Stimulated activated CD4-positive, alpha-beta T cell treated with anti-CD3 and anti-CD28 coated beads, Interleukin-2, amount 100 ng/mL, for 4 hours (primary cell): ENCODE measurements at places on chromosomes 2 and 18.

DNA sequence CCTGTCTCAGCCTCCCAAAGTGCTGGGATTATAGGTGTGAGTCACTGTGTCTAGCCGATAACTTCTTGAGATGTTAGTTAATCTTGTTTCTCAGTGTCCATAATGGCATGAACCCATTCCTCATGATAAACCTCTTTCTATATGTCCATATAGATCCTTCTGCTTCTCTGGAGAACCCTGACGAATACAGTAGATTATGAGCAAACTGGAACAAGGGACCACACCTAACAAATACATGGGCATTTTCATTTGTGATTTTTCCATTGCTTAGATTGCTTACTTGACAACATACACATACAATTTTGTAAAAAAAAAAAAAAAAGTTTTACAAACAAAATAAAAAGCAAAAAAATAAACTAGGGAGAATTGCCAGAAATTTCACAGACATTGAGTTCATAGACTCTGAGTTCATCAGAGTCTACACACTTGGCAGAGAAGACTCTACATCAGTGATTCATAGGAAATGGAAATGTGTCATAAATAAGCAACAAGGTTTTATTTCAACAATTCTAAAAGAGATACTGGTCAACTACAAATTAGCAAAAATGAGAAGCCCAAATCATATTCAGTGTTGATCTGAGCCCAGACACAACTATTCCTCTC, 96.7 kb downstream of the GALR1 start:
- DNase-seq = no peak

DNA sequence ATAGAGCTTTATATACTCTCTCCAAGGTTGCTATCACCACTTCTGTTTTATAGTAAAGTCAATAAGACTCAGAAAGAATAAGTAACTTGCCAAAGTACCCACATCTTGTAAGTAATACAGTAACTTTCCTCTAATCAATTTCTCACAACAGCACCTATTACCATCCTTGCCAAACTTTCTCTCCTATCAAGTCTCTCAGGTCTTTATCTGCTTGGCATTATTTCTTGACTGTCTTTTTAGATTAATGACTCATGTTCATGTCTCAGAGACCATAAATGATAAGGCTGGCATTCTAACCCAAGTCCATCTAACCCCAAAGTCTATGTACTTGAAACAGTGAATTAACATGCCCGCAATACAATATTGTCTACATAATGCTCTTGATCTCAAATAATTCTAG, 618.0 kb upstream of the ZEB2 start:
- no peak for DNase-seq

DNA sequence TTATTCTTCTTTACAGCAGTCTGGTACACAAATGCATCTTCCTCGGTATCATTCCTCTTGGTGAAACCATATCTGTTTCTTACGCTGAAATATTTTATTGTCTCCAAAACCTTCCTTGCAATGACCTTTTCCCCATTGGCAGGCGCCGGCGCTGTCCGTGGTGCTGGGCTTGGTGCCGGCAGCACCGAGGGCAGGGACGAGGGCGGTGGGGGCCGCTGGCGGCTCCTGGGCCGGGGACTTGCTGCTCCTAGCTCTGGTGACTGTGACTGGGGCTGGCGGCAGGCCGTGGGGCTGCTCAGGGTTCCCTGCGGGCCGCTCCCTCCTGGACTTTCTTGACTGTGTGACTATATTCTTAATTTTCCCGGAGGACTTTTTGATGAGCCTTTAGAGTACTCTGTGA, 72.5 kb downstream of the GPR39 start:
- DNase-seq = no peak

DNA sequence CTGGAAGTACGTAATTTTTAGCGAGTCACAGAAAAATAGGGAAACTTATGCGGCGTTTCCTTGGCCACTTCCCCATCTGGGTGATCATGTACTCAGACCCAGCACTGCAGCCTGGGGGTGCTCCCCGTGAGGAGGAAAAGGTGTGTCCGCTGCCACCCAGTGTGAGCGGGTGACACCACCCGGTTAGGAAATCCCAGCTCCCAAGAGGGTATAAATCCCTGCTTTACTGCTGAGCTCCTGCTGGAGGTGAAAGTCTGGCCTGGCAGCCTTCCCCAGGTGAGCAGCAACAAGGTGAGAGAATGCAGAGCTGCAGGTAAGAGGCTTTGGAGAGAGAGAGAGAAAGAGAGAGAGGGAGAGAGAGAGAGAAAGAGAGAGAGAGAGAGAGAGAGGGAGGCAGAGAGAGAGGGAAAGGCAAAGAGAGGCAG, at the start of gene IL1R2:
TSS of gene IL1R2 (plus strand) at position 240 of the 425 bp plus-strand sequence. CDS start 16,616 bp downstream, outside the sequence.
- no peak for DNase-seq

GRCh38 chr2:211251016-211251415, 694.6 kb downstream of the CPS1 start:
- DNase-seq = no peak

DNA sequence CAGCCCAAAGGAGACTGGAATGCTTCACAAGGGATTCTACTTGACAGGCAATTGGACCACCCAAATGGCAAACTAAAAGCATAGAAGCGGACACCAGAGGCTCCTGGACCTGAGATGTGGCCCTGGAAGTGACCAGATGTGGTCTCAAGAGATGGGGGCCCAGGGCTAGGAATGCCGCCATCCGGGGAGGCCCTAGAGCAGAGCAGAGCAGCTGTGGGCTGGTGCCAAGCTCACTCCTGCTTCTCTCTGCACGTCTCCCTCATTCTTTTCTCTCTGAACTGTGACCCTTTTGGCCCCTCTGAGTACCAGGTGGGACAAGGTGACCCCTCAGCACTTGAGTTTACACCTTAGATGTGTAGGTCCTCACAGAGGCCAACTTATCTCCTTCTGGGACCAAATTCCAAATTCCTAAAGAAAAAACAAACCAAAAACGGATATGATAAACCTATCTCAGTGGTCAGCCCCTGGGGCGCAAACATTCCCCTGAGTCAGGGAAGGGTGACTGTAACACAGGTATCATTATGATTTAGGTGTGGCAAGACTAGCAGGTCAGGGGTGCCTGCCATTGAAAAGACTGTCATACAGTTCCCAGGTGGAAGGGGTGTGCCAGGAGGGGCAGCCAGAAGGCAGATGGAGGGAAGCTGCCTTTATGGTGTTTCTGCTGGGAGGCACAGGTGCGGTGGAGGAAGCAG, 6.5 kb upstream of the IL1R2 start:
- no peak for DNase-seq

DNA sequence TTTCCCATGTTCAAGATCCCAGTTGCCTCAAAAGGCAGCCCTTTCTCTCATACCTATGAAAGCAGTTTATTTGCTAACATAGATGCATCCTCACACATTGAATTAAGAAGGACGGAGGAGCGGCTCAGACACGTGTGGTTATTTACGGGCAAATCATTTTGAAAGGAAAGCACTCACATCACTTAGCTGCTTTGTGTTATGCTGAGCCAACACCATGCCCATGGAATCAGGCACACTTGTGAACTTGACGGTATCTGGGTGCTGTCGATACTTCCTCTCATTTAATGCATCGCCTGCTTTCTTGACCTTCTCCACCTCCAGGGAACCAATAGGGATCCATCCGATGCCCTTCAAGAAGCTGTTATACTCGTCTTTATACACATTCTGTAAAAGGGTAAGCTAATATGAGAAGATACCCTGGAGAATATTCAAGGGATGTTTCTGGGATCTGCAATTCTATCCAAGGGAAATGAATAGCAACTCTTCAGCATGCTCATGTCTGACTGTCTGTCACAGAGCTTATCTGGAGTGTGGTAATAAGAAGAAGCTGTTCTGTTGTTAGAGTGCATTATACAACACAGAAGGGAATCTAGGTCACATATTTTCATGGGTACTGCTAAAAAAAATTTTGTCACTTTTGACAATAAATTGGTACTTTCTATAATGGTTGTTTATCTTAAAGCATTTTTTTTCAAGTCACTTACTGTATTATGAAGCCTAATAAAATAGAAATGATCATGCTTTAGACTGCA, 63.3 kb downstream of the NEB start:
- DNase-seq = no peak

DNA sequence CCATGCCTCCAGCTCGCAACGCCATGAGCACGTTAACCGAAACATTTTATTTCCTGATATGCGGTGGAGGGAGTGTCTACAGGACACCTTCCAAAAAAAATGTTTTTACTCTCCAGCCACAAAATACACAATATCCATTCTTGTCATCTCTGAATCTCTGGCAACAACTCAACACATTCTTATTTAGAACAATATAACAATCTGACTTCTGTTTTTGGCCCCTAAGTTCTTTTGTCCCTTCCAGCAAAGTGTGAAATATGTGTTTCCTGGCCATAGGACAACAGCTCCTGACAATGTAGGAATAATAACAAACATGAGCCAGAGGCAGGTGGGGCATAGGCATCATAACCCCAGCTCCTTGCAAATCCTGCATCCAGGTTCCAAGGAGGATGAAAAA, 163.0 kb downstream of the DDX1 start:
- no peak for DNase-seq

- DNase-seq = no peak
Observed at GRCh38 chr2:120945832-120946499, 210.3 kb downstream of the GLI2 start.

- DNase-seq = no peak
Observed at GRCh38 chr2:42342795-42343241, 18.2 kb downstream of the COX7A2L start.

DNA sequence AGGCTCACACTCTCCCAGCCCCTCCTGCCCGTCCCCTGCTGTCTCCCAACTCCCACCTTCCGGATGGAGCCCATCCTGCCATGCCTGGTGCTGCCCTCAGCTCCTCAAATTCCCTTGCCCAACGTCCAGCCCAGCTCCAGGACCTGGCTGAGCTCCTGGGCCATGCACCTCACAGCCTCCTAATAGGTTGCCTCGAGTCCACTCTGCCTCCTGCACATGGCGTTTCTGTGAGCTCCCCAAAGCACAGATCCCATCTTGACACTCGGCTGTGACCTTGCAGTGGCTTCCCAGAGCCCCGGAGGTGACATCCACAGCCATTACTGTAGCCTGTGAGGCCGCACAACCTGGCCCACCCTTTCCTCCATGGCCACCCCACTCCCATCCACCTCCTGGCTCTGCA, 191.9 kb upstream of the SALL3 start:
- DNase-seq = no peak

GRCh38 chr18:29218091-29218490, 1041.2 kb upstream of the CDH2 start:
- DNase-seq = no peak

- DNase-seq = no peak
Observed at GRCh38 chr2:136243638-136244535, 125.9 kb upstream of the CXCR4 start.

GRCh38 chr2:163453920-163454319, 281.9 kb downstream of the FIGN start:
- DNase-seq = no peak

- no peak for DNase-seq
Observed at GRCh38 chr2:204625135-204625534, 79.9 kb downstream of the PARD3B start.

GRCh38 chr2:54995553-54995952, 54.7 kb downstream of the RTN4 start:
- no peak for DNase-seq

DNA sequence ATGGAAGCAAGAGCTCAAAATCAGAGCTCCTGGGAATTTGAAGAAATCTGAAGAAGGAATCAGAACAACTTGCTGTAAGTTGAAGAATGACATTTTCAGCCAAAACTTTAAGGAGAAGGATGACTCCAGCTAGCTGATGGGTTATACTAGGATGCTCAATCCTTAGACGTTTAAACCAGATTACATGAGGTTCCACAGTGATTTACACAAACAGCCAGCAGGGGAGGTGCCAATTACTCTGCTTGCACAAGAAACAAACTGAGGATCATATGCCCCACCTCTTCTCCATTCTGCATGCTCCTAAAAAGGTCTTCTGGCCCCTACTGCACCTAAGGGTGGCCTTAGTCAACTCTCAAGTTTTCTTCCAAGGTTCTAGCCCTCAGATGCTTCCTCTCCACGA, 47.9 kb upstream of the PCBP1 start:
- no peak for DNase-seq

- DNase-seq = peak; percentile 33
Observed at GRCh38 chr2:1162768-1163584, 212.3 kb downstream of the SNTG2 start.

GRCh38 chr2:12110074-12110473, 363.6 kb downstream of the LPIN1 start:
- no peak for DNase-seq

DNA sequence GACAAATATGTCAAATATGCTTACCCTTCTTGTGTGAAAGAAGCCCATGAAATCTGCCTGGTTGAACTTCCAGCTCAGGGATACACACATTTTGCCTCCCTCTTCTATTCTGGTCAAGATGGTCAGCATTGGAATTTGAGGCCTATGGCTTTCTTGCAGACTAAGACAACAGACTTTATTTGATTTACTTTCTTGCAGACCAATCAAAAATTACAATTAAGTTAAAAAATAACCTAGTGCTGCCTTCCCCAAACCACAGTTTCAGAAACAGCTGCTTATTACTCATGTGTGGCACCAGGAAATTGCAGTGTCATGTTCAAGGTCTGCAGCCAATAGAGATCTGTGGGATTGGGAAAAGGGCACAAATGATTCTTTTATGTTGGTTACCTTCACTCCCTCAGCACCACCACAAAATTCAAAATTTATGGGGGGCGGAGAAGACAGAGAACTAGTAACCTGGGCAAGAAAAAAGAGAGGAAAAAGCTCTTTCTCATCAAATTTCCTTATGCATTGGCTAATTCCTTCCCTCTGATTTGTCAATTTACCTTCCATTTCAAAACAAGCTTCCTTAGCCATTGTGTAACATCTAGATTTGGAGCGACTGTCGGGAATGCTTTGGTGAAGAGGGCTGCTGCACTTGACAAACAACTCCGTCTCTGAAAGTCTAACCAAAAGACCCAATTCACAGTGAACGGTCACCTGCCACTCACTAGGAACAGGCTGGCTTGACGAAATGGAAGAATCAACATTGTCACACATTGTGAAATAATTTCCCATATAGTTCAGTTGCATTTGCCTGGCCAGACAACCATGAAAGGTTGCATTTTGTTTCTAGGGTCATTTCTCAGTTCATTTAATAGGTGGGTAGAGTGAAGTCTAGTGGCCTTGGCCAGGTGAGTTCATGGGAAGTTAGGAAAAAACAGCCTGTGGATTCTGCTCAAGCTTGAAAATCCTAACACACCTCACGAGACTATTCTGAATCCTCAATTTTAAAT, 100.4 kb upstream of the FZD5 start:
- no peak for DNase-seq

- no peak for DNase-seq
Observed at GRCh38 chr2:128563348-128563687, 244.7 kb upstream of the HS6ST1 start.

DNA sequence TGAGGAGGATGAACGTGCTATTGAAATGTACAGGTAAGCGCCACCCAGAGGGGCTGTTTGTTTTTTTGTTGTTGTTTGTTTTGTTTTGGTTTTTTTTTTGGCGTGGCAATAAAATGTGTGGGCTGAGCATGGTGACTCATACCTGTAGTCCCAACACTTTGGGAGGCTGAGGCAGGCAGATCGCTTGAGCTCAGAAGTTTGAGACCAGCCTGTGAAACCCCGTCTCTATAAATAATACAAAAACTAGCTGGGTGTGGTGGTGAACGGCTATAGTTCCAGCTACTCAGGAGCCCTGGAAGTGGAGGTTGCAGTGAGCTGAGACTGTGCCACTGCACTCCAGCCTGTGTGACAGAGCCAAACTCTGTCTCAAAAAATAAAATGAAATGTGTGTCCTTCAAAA, 6.2 kb downstream of the PDCL3 start:
- no peak for DNase-seq
